ENCODE measurements at places on chromosomes 13 and 19.

- peak; percentile 50 for DNase-seq
These were observed 718 bp downstream of the CDK8 start for GRCh38 chr13:26254583-26255111.

DNA sequence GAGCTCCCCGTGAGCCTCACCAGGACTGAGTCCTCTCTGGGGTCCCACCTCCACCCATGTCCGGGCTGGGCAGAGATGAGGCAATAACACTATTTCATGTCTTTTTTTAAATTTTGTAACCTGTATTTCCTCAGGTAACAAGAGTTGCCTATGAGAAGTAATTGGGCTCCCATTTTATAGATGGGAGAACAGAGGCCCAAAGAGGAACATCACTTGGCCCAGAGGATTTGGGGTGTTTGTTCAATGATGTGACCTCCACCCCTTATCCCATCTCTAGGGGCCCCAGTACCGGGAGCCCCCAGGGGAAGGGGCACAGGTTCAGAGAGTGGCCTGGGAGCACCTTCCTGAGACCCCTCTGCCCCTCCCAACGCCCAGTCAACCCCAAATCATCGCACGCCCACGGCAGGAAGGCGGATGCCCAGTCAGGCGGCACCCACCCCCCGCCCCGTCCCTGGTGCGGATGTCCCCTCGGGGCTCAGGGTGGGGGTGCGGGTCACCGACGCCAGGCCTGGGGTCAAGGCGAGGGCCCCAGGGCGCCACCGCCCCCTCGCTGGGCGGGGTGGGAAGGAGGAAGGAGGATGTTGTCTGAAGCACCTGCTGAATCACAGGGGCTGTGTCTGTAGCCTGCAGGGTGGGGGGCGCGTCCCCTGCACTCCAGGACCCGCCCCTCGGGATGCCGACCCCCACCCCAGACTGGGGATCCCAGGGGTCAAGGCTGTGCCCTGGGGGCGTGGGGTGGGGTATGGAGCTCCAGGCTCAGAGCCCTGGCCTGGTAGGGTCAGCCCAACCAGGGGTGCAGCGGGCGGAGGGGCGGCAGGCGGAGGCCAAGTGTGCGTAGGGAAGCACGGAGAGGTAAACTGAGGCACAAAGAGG lies 9.0 kb upstream of the CIRBP start:
- DNase-seq, result peak; percentile 50

DNA sequence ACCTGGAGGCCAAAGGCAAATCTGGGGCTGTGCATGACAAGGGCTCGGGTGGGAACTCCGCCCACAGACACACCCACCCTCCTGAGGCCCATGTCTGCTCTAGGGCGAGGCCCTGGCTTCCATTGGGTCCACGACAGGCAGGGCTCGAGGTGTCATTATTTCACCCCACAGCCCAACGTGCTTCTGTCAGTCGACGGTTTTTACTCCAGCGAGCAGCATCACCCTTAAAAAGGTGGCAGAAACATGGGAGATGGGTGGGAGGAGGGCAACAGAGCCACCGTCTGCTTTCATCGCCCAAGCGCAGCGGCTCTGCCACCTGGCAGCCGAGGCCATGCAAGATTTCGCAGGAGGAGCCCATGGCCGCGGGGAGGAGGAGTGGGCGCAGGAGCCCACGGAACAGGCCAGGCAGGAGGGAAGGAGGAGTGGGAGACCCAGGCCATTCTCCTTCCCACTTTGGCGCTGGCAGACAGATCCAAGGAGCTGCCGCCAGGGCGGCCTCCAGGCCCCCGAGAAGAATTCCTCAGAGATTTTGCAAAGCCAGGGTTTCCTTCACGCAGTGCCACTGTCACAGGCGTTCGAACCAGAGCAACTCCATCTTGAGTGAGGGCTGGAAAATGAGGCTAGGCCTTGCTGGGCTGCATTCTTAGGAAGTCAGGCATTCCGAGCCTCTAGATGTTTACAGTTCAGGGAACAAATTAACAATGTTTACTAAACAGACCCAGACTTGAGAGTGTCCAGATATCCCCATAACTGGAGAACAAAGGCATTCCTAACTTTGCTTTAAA lies 49.3 kb upstream of the TUBGCP3 start:
- DNase-seq, result no peak

DNA sequence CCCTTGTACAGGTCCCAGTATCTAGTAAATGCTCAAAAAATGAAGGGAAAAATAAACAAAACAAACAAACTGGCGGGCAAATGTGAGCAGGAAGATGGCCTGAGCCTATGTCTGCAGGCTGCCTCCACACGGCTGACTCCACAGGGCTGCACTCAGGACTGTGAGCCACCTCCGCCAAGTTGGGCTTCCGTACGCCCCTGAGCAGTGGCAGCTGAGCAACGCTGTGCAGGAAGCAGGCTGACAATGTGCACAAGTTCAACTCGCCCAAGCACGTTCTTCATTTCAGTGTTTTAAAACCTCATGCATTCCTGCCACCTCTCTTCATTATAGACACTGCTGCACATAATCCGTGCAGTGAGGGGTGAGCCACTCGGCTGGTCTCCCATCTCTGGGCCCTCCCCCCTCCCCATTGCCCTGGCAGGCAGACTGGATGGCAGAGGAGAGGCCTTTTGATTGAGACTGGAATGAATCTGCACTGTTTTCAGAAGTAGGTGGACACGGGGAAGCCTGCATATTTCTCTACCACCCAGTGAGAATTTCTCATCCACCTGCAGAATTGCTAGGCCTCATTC lies 915.3 kb downstream of the UQCRFS1 start:
- no peak for DNase-seq

DNA sequence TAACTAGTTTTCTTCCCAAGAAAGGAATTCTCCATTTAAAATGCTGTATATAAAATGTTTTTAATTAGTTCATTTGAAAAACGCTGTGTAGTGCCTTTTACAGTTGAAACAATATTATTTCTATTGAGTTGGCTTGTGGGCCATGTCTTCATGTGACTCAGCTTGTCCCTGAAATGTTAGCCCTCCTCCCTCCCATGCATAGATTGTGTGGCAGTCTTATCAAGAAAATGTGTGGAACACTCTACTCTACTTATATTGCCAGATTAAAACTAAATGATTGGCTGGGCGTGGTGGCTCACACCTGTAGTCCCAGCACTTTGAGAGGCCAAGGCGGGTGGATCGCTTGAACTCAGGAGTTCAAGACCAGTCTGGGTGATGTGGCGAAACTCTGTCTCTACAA lies 33.4 kb downstream of the TFDP1 start:
- no peak for DNase-seq

DNA sequence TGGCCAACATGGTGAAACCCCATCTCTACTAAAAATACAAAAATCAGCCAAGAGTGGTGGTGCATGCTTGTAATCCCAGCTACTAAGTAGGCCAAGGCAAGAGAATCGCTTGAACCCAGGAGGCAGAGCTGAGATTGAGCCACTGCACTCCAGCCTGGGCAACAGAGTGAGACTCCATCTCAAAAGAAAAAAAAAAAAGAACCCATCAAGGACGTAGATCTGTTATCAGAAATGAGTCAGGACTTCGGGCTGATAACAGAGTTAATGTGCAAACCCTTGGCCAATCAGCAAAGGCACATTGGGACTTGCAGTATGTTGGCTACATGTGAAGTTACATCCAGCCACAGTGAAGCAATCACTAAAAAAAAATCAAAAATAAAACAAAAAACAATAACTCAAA lies 4.8 kb upstream of the LGALS7B start:
- no peak for DNase-seq

GRCh38 chr13:51534041-51534817 lies 50.0 kb upstream of the WDFY2 start:
- peak; percentile 24 for DNase-seq

DNA sequence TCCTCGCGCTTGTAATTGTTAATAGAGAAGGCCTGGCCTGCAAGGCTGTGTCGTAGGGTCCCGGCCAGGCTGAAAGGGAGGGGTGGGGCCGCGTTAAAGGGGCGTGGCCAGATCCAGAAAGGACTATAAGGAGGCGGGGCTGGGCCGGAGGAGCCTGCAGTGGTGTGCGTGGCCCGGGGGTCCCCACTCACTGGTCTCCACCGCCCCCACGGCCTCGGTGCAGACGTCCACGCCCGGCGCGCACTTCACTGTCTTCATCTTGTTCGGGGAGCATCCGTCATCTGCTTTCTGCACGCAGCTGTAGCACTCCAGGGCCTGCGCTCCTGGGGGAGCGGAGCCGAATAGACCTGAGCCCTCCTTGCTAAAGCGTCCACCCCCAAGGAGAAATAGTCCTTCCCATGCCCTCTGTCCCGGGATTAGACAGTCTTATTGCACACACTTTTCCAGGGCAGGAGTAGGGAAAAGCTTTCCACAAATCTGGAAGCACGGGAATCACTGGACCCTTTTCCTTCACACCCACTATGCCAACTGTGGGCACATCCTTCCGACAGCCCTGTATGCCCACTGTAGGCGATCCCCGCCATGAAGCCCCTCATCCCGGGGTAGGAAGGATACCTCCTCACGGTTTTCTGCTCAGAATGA lies 1.2 kb downstream of the LYPD3 start:
- DNase-seq, result no peak

DNA sequence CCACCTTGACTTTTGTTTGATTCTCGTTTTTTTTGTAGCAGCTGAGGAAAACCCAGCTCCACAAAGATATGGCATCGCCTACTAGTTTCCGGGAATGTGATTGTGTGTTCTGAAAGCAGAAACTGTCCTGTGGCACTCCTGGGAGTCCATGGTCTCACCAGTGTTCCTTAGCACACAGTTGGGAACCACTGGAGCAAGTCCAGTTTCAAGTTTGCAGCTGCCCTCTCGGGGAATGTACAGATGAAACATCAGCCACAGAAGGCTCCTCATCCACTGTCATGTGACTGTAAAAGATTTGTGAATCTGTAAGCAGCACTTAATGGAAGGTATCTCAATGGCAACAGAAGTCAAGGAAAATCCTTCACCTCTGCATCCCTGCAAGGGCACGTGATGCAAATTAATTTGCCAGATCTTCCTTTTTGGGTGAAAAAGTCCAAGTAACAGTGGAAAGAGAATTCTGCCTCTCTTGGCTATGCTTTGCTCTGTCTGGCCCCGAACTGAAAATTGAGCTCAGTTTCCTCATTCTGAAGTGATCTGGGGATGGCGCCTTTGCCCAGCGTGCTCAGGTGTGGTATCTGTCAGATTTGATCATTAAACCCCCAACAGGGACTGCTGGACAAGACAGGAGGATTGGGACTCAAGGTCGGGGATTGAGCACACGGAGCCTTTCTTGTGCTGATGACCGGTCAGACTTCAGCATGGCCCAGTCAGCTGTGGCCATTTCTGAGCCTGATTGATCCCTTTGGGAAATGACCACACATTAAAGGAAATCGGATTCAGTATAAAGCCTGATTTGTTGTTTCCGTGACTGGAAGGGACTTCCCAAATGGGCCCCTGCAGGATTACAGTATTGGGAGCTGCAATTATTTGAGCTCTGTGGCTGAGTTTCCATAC lies 58.8 kb downstream of the ING1 start:
- no peak for DNase-seq

- peak; percentile 79 for DNase-seq
These were observed 9.0 kb upstream of the JUND start for GRCh38 chr19:18290302-18291018.

- DNase-seq, result no peak
These were observed 19.2 kb downstream of the NCAN start for GRCh38 chr19:19230999-19231398.

DNA sequence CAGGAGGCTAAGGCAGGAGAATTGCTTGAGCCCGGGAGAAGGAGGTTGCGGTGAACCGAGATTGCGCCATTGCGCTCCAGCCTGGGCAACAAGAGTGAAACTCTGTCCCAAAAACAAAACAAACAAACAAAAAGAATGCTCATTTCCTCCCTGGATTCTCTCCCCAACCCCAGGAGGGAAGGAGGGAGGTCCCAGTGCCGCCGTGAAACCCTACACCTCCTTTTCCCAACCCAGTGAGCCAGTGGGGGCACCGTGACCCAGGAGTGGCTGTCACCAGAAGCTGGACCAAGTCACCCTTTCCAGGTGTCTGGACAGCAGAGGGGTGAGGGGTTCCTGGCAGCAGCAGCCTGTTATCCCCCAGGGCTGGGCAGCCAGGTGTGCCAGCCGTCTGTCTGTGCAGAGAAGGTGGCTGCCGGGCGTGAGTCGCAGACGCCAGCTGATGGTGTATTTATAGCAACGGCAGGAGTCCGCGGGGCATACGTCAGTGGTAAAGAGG lies 23.5 kb downstream of the NFIC start:
- DNase-seq, result no peak

GRCh38 chr19:5455367-5456129 lies at the start of gene ZNRF4:
TSS of gene ZNRF4 (plus strand) at chr19:5455417. CDS start at chr19:5455492, 75 bp downstream.
- DNase-seq, result no peak

GRCh38 chr13:31943591-31943990 lies 88.0 kb upstream of the FRY start:
- DNase-seq, result no peak

- DNase-seq, result no peak
These were observed 214.9 kb downstream of the KLF5 start for GRCh38 chr13:73273745-73274144.

DNA sequence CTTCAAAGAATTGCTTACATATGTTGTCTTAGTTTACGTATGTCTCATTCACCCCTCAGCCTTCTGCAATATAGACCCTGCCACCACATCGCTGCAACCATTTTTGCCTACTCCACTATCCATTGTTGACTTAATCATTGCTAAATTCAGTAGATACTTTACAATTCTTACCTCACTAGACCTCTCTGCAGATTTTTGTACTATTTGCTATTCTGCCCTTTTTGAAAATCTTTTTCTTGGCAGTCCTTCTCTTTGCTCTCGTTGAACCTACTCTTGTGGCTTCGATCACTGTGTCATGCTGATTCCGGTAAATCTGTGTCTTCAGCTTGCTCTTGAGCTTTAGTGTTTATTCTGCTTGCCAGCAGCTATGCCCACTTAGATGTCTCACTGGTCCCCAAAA lies 81.2 kb downstream of the CDK8 start:
- no peak for DNase-seq

- DNase-seq, result no peak
These were observed 40.6 kb downstream of the UQCRFS1 start for GRCh38 chr19:29172302-29172701.

- no peak for DNase-seq
These were observed 9.5 kb downstream of the ARRDC2 start for GRCh38 chr19:18017275-18018083.

- no peak for DNase-seq
These were observed 9.6 kb upstream of the SHFL start for GRCh38 chr19:10076535-10076934.

- no peak for DNase-seq
These were observed 205.0 kb downstream of the TSHZ3 start for GRCh38 chr19:31144075-31144870.

- peak; percentile 22 for DNase-seq
These were observed 924 bp downstream of the RGCC start for GRCh38 chr13:41458187-41458760.

GRCh38 chr19:13637664-13638063 lies 126.7 kb upstream of the MRI1 start:
- DNase-seq, result no peak

DNA sequence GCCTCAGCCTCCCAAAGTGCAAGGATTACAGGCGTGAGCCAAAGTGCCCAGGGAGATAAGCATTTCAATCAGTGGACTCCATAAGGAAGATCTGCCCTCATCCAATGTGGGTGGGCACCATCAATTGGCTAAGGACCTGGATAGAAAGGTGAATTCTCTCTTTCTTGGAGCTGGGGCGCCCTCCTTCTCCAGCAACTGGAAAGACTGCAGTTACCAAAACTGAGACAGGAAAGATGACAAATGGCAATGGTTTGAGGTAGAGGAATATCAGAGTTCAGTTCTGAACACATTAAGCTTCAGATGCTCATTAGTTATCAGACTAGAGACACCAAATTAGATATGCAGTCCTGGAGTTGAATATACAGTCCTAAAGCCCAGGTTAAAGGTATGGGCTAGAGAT lies 10.5 kb upstream of the ELF1 start:
- no peak for DNase-seq

- no peak for DNase-seq
These were observed 107.0 kb upstream of the C1QTNF9B start for GRCh38 chr13:24004142-24004899.
